AG08395 (cell line): ENCODE measurements at places on chromosomes 7 and 10.

DNA sequence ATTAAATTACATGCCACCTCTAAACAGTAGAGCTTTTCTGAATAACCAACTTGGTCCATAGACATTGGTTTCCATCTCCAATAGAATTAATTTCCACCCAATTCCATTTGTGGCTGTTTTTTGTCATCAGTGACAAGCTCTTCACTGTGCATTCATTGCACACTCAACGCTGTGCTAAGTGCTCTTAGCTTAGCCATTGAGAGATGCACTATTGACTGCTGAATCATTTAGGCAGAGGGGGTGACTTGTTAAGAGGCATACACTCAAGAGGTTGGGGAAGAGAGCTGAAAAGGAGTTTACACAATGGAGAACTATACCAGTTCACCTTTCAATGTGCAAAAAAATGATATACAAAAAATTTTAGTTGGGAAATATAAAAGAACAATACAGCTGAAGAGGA, 31.9 kb upstream of the CBLL1 start:
- DNase-seq: no peak

DNA sequence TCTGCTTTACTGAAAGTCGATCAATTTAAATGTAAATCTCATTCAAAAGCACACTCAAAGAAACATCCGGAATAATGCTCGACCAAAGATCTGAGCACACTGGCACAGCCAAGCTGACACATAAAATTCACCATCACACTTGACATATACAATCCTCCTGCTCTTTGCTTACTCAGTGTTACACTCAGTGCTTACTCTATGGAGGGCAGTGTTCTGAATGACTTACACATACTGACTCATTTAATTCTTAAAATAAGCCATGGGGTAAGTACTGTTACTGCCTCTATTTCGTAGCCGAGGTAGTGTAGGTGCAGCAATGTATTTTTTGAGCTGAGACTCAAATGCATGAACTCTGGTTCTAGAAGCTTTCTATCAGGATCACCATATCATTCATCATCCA, 421.5 kb upstream of the LRRN3 start:
- no peak for DNase-seq

- DNase-seq: no peak
These were observed 273.4 kb upstream of the SORCS1 start for GRCh38 chr10:107437921-107438320.

DNA sequence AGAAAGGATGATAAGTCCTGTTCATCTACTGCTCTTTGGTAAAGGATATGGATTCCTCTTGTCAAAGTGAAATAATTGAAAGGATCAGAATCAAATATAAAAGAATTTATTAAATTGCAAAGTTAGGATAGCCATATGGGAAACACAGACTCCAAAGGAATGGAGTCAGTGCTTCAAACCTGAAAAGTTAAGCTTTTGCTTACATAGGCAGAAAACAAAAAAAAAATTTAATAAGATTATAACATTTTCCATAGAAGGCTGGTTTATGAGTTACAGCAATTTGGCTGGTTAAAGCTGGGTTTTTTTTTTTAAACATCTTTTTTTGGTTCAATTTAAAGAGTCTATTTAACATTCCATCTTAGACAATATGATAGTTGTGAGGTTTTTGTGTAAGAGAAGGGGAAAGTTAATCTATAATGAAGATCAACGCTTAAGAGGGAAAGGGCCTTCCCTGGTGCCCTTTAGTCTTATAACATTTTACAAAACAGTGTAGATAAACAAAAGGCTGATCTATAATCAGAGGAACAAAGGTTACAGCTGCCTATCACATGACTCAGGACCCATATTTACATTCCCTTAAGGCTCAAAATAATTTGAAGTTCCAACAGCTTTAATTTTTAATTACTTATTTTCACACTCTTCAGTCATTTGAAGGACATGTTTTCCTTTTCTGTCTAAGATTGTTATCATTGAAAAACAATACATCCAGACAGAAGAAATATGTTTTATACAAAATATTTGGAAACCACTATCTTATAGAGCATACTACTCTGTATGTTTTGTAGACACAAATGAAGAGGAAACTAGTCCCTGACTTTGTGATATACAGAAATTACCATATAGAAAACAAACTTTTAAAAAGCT, 234.3 kb upstream of the MBL2 start:
- DNase-seq: no peak

- no peak for DNase-seq
These were observed 281 bp upstream of the EXOC6 start for GRCh38 chr10:92848037-92848440.

- no peak for DNase-seq
These were observed 149.5 kb downstream of the SEC23IP start for GRCh38 chr10:120041807-120042559.

DNA sequence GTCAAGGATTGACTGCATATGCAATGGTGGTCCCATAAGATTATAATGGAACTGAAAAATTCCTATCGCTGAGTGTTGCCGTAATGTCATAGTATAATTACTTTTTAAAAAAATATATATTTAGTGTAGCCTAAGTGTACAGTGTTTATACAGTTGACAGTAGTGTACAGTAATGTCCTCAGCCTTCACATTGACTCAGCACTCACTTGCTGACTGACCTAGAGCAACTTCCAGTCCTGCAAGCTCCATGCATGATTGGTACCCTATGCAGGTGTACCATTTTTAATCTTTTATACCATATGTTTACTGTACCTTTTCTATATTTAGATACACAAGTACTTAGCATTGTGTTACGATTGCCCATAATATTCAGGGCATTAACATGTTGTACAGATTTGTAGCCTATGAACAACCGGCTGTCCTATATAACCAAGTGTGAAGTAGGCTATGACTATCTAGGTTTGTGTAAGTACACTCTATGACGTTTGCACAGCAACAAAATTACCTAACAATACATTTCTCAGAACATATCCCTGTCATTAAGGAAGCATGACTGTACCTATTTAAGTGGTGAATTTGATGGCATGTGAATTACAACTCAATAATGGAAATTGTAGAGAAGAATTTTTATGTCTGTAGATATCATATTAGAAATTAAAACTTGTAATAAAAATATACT, 40.9 kb downstream of the CCNY start:
- no peak for DNase-seq

DNA sequence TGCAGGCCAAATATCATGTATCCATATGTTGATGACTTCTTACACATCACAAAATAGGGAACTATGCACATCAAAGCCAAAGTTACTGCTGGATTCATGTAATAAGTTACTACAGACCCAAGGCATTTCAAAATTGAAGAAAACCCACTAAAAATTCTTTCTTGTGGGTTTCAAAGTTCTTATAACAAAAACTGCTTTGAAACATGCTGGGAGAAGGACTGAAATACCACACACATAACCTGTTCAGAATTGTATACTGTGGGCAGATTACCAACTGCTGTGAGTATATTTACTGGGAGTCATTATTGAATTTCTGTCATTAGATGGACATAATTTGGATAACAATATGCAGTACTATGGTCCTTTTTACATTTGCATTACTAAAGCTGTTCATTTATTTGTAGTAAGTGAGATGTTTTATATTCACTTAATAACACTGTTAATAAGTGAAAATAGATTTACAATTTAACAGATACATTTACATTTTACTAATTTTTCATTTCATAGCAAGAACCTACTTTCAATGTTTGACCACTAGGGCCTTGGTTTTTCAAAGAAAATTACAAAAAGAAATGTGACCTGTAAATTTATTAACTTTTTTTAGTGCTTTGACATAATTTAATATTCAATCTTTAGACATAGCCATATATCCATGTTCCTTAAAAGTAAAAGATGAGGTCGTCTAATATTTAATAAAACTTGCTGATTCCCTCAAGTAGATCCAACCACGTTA, 132.6 kb downstream of the MAGI2 start:
- DNase-seq: no peak

GRCh38 chr7:71801976-71802375, 610.2 kb downstream of the CALN1 start:
- no peak for DNase-seq

DNA sequence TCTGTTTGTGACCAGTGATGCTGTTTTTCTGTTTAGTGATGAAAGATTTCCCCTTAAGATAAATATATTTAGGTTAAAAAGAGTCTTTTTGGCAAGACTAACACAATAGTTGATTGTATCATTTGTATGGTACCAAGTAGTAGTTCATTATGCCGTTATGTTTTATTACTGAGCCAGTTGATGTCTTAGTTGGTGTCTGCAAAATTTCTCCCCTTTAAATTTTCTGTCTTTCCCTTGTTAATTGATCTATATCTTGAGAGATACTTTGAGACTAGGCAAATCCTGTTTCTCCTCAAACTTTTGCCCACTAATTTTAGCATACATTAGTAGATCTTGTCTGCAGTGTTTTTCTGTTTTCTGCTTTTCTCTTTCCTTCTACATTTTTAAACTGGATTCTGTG, 21.7 kb downstream of the UBE3C start:
- DNase-seq: no peak
